Foreskin keratinocyte (primary cell): ENCODE measurements at places on chromosomes 4 and X. TPM values are rescaled to one million over a fixed set of nuclear protein-coding genes. Genes with fewer than 3 reads are reported as not detected.

SLC49A3 gene
- polyA plus RNA-seq: 0.06 and 0.11 TPM in 2 replicates

PPEF2 gene
- not detected in 2 replicates for polyA plus RNA-seq

- no peak for DNase-seq
Measured at GRCh38 chr4:158778156-158778711, 9.4 kb downstream of the FNIP2 start.

DNA sequence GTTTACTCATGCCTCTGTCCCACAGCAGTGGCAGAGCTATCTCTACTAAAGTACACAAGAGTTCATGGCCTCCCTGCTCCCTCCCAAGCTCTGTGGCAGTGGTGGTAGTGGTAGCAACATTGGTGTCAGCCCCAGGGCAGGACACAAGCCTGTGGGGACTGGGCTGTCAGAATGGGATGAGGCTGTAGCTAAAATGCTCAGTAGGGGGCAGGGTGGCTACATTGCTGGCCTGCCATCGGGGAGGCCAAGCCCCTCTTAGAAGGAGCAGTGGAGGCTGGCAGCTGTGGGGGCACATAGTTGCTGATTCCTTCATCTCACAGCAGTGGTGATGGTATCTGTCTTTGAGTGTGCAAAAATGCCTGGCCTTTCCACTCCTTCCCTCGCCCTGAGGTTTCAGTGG lies 461.7 kb downstream of the PCDH18 start:
- DNase-seq: no peak

GRCh38 chr4:113582737-113583136 lies 178.8 kb downstream of the CAMK2D start:
- DNase-seq: no peak

DNA sequence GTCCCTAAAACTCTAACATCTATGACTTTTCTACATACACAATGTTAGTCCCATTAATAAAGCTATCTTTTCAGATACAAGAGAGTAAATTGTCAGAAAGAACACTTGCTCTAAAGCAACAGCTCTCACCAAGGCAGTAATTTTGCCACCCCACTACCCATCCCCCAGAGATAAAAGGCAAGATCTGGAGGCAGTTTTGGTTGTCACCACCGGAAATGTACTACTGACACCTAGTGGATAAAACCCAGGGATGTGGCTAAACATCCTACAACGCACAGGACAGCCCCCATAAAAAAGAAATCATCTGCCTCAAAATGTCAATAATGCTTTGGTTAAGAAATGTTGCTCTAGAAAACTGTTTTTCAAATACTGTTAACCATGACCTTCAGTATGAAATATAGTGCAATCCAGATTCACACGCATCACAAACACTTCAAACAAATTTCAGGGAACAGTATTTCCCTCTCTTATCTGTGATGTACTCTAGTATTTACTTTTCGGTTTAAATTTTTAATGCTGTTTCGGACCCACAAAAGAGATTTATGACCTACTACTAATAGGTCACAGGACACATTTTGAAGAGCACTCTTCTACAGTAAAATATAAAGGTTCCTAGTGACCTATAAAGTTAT lies 5.1 kb downstream of the FBXL5 start:
- DNase-seq: peak; percentile 48

DNA sequence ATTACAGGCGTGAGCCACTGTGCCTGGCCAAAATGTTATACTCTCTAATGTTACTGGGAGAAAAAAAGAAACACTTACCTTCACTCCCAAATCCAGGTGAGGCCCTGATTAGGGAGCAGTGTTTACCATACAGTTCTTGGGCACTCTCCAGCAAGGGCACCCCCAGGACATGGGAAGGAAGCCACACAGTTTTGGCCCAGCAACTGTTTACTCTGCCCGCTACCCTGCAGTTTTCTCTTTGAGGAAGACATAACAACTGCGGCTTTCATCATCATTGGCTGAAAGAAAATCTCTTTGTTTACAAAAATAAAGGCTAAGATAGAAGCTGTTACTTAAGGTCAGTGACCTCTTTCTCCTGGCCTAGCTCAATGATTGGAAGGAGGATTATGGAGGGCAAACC lies 145.5 kb upstream of the DUSP21 start:
- no peak for DNase-seq

DNA sequence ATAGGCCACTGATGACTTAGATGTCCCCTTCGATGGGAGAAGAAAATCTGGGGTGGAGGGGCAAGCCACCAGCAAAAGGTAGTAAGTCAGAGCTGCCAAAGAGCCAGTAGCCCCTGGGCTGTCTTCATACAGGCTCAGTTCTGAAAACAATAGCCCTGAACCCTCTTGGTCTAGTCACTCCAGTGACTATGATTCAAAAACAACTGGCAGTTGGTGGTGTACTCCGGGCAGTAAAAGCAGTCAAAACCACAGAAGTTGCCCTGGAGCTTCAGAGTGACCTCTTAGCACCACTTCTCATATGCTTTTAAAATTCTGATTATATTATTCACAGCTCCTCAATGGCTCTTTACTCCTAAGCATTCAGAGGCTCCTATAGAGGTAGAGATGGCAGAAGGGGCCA lies 164.3 kb upstream of the MAMLD1 start:
- DNase-seq: no peak

DNA sequence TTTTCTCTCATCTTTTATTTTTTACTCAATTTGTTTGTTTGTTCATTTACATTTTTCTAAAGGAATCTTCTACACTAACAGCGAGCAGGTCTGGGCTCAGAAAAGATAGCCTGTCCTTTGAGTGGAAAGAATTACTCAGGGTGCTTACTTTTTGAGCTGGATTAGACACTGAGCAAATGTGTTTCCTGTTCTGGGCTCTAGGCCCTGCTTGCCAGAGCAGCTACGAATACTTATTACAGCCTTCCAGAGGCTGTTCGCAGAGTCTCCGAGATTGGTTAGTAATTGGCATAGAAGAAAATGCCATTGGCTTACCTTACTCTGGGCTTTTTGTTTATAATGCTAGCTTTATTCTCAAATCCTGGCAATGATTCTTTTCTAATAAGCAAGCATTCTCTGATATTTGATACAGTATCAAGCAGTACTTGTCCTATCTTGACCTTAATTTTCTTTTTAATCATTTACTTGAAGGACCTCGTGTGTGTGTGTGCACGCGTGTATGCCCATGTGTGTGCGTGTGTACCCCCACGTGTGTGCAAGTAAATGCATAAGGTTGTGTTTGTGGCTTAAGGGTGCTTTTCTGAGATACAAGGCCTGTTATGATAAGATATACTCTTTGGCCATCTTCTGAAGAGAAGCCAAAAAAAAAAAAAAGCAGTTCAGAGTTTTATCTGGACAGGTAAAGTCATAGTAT lies 76.2 kb upstream of the GRXCR1 start:
- no peak for DNase-seq

DNA sequence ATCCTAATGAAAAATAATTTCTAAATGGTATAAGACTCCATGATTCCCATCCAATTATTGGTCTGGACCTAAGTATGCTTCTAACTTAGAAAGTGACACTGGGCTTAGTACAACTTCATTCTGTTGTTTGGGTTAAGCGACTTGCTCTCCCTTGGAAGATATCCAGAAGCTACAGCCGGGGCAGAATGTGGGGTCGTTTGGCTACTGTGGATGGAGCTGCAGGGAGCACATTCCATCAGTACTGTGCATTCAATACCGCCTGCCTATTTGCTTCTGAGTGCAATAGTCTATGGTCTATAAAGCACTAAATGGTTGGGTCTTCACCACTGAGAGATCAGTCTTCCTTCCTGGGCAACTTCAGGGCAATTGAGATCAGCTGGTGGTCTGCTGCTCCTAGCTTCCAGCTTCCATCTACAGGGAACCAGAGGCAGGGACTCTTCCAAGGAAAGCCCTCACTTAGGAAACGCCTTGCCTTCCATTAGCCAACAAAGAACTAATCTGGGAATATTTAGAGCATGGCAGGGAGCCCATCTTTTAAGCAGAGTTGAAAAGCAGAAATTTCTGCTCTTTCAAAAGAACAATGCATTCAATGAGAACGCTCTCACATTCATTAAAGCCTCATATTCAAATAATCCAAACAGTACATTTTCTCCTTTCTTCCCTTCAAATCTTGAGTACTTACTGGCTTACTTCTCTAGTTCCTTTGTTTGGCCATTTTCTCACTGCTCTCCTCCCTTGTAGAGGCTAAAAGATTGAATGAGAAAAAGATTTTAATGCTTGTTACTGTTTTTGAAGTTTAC lies 1049.9 kb upstream of the TENM3 start:
- DNase-seq: no peak

GRCh38 chr4:108355186-108355901 lies 186.6 kb upstream of the LEF1 start:
- no peak for DNase-seq

DNA sequence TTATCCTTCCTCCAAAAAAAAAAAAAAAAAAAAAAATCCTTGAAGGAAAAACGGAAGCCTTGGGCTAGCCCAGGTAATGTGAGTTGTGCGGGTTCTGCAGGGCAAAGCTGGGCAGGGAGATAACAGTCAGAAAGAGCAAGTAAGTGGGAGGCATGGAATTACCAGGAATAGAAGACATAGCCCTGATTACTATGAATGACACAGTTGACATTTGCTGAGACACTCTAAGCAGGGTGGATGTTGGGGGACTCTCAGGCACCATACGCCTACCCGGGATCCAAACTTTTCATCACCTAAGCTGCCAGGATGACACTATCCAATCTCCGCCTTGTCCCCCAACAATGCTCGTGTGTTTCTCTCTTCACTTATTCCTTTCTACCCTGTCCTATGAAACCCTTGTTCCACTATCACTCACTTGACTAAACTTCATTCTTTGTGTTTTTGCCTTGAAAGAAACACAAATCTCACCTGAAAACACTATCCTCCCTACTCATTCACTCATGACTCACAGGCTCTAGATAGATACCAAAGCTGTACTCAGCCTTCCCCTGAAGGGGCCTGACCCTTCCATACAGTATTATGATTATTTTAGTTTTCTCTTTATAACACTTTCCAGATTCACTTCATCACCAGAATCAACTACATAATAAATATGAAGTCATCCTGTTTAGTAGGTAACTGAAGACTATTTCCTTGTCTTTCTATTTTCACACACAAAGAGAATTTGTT lies 158.4 kb downstream of the INPP4B start:
- DNase-seq: no peak

- DNase-seq: no peak
Measured at GRCh38 chr4:9916346-9916745, 105.0 kb downstream of the SLC2A9 start.
